ENCODE measurements at places on chromosomes 3 and 15.

GRCh38 chr15:80578206-80578595 lies 116.9 kb upstream of the ABHD17C start:
- no peaks in the 10 kb centered on the region for H3K4me1 ChIP-seq
- H3K4me3 ChIP-seq: no peak overlapping the region
- H3K27me3 ChIP-seq: peaks cover 6% of the 10 kb centered on the region
- no peak overlapping the region for H3K27ac ChIP-seq
- no peaks in the 10 kb centered on the region for H3K36me3 ChIP-seq

DNA sequence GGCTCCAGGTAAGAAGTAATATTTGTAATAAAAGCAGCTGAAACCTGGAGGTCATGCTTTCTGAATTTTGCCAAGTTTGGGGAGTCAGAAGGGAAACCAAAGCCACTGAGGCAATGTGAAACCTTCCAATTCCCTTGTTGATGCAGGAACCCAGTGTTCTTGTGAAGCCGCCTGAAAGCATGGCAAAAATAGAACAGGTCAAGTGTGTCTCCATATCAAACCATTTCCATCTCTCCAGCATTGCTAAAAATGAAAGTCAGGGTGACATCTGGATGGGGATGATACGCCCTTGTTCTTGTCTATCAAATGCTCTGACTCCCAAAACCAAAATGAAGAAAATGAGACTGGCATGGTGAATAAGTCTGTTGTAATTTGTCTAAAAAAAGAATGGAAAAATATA lies 362.5 kb downstream of the VPS13C start:
- no peaks in the 10 kb centered on the region for H3K36me3 ChIP-seq
- H3K27ac ChIP-seq: no peak overlapping the region
- no peaks in the 10 kb centered on the region for H3K4me1 ChIP-seq
- no peak for DNase-seq
- H3K27me3 ChIP-seq: peaks cover 19% of the 10 kb centered on the region
- H3K4me3 ChIP-seq: no peak overlapping the region

DNA sequence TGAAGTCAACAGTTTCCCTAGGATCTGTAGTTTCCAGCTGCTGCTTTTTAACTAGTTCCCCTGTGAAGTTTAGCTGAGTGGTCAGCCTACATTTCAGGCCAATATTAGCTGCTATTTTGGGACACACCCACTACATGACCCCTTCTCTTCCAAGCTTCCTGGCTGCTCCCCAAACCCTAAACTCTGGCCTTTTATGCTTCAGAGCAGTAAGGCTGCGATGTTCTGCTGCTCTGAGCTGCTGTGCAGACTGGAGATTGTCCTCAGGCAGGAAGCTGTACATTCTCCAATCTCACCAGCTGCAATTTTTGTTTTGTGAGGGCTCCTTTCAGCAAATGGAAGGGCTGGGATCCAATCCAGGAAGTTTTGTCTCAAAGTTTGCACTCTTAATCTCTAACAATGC lies 48.0 kb upstream of the WDR72 start:
- no peak overlapping the region for H3K27ac ChIP-seq
- DNase-seq: no peak
- no peaks in the 10 kb centered on the region for H3K4me1 ChIP-seq
- H3K36me3 ChIP-seq: no peaks in the 10 kb centered on the region
- no peak overlapping the region for H3K4me3 ChIP-seq

GRCh38 chr3:66390013-66390412 lies 110.8 kb downstream of the LRIG1 start:
- H3K4me1 ChIP-seq: peaks cover 29% of the 10 kb centered on the region
- DNase-seq: no peak
- no peak overlapping the region for H3K4me3 ChIP-seq
- no peak overlapping the region for H3K27ac ChIP-seq

GRCh38 chr15:78272776-78273175 lies 8.4 kb downstream of the DNAJA4 start:
- no peak overlapping the region for H3K27ac ChIP-seq
- peaks cover 11% of the 10 kb centered on the region for H3K4me1 ChIP-seq
- H3K4me3 ChIP-seq: no peak overlapping the region
- peaks cover 28% of the 10 kb centered on the region for H3K36me3 ChIP-seq
- no peaks in the 10 kb centered on the region for H3K27me3 ChIP-seq

GRCh38 chr3:29478611-29479010 lies 197.7 kb downstream of the RBMS3 start:
- no peaks in the 10 kb centered on the region for H3K4me1 ChIP-seq
- no peak overlapping the region for H3K27ac ChIP-seq
- no peaks in the 10 kb centered on the region for H3K36me3 ChIP-seq
- no peak for DNase-seq

- H3K27me3 ChIP-seq: peaks cover 7% of the 10 kb centered on the region
- no peaks in the 10 kb centered on the region for H3K36me3 ChIP-seq
- DNase-seq: no peak
- H3K27ac ChIP-seq: no peak overlapping the region
- H3K4me1 ChIP-seq: no peaks in the 10 kb centered on the region
Observed at GRCh38 chr15:71458089-71458660, 342.9 kb downstream of the THSD4 start.

GRCh38 chr3:189911001-189911400 lies 209.7 kb downstream of the P3H2 start:
- H3K27me3 ChIP-seq: peaks cover 12% of the 10 kb centered on the region
- no peaks in the 10 kb centered on the region for H3K36me3 ChIP-seq
- H3K4me3 ChIP-seq: no peak overlapping the region
- peaks cover 1% of the 10 kb centered on the region for H3K4me1 ChIP-seq

- DNase-seq: no peak
- peaks cover 2% of the 10 kb centered on the region for H3K36me3 ChIP-seq
- H3K27ac ChIP-seq: no peak overlapping the region
- H3K4me1 ChIP-seq: no peaks in the 10 kb centered on the region
- H3K27me3 ChIP-seq: peaks cover 6% of the 10 kb centered on the region
- no peak overlapping the region for H3K4me3 ChIP-seq
Observed at GRCh38 chr3:141353652-141354495, 14.4 kb upstream of the ZBTB38 start.
